HFFc6 (cell line): ENCODE measurements at places on chromosomes 13 and 19.

DNA sequence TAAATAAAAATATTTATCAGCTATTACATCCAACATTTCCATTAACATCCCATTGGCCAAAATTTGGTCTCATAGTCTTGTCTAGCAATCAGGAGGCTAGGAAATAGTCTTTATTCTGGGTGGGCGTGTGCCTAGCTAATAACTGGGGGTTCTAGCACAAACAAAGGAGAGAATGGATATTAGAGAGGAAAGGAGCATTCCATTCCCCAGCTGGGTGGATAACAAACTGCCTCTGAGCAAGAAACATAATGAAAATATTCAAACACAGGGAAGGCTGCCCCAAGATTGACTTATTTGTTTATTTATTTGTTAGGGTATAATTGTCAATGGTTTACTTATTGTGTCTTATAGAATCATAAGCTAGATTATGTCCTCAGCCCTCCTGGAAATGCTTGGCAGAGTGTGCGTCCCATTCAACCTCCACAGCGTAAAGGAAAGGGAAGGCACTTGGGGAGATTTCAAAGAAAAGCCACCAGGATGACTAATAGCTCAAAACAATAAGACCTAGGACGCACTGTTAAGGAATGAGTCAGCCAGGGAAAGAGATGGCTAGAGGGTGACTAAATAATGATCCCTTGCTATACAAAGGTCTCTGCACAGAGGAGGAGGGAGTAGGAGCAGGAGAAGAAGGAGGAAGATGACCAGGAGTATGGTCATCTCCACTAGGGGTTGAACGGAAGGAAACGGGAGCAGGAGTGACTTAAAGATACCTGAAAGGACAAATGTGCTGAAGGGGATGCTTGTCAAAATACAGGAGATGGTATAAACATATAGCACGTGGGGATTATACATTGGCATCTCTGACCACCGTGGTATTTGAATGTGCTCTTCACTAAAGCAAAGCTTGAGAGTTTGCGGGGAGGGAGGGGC lies 23.5 kb upstream of the USP12 start:
- H3K4me3 ChIP-seq = peak overlapping the region; percentile 68
- H3K36me3 ChIP-seq = peaks cover 8% of the 10 kb centered on the region; the same call in 1 of the 2 replicates
- peak; percentile 92 for DNase-seq
- H3K27ac ChIP-seq = peak overlapping the region; percentile 73
- H3K27me3 ChIP-seq = no peaks in the 10 kb centered on the region; the same call in 1 of the 2 replicates

DNA sequence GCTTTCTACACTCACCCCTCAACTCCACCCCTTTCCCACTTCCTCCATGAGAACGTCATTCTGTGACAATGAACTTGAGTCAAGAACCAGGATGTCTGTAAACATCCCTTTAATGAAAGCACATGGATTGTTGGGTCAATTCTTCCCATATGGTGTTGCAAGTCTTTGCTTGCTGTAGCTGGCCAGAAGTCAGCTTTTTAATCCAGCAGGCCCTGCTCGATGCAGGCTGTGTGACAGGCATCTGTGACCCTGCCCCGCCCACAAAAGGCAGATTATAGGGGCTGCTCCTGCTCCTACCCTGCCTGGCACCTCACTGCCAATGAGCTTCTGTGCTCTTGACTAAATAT lies 78.0 kb downstream of the STARD13 start:
- H3K36me3 ChIP-seq = peaks cover 50% of the 10 kb centered on the region
- peak; percentile 75 for DNase-seq
- H3K27me3 ChIP-seq = no peaks in the 10 kb centered on the region; the same call in none of the 2 replicates

- H3K27ac ChIP-seq = no peak overlapping the region
- no peak overlapping the region for H3K4me3 ChIP-seq
- H3K4me1 ChIP-seq = no peaks in the 10 kb centered on the region
- peaks cover 30% of the 10 kb centered on the region for H3K27me3 ChIP-seq
These were observed 8.3 kb downstream of the PLPPR3 start for GRCh38 chr19:813219-814151.

DNA sequence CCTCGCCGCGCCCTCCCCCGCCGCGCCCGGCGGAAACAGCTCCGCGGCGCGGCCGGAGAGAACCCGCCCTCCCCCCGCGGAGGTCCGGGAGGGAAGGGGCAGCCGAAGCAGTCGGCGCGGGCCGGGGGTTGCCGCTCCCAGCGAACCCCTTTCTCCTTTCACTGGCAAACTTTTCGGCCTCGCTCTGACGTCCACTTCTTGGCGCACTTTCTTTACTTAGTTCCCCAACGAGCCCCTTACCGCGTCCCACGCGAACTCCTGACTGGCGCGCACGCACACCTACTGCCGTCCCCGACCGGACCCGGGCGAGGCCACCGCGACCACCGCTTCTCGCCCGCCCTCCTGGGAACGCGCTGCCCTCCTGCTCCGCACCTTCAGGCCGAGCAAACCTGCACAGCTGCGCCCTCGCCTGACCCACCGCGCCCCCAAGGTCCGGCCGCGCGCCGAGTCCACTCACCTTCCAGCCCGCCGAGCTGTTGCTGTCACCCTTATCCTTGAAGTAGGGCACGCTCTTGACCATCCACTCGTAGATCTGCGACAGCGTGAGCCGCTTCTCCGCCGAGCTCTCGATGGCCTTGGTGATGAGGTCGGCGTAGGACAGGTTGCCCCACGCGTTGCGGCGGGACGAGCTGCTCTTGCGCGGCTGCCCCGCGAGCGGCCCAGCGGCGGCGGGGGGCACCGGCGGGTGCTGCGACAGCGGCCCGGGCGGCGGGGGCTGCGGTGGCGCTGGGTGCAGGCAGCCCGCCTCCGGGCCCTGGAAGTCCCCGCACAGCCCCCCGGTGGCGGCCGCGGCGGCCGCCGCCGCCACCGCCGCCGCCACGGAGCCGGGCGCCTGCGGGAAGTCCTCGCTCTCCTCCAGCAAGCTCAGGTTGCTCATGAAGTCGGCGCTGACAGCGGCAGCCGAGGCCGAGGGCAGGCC lies 1.1 kb downstream of the FOXO1 start:
- H3K4me3 ChIP-seq = peak overlapping the region; percentile 83
- no peak overlapping the region for H3K27ac ChIP-seq
- H3K27me3 ChIP-seq = peaks cover 12% of the 10 kb centered on the region
- no peaks in the 10 kb centered on the region for H3K4me1 ChIP-seq

DNA sequence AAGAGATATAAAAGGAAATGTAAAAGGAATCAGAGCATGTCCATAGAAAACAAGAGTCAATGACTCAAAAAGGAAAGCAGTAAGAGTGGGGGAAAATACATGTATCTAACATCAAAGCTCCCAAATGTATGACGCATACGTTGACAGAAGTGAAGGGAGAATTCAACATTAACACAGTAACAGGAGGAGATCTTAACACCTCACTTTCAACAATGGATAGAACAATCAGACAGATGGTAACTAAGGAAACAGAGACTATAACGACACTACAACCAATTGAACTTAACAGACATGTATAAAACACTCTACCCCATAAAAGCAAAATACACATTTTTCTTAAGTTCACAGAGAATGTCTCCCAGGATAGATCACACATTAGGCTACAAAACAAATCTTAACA lies 774.8 kb upstream of the ARGLU1 start:
- no peak for DNase-seq
- H3K27ac ChIP-seq = no peak overlapping the region
- H3K4me1 ChIP-seq = no peaks in the 10 kb centered on the region
- H3K4me3 ChIP-seq = no peak overlapping the region
- H3K36me3 ChIP-seq = no peaks in the 10 kb centered on the region; the same call in 1 of the 2 replicates

DNA sequence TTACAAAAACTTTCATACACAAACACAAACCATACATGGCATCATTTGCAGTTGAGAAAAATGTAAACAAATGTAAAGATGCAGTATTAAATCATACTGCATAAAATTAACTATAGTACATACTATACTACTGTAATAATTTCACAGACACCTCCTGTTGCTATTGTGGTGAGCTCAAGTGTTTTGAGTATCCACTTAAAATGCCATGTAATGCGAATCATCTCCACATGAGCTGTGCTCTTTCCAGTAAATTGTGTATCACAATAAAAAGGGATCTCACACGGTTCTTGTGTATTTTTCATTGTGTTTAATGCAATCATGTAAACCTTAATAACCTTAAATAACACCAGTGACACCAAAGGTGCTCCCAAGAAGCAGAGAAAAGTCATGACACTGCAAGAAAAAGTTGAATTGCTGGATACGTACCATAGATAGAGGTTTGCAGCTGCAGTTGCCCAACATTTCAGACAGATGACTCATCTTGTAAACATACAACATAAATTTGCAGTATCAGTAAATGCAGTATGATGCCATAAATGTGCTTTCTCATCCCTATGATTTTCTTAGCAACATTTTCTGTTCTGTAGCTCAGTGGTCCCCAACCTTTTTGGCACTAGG lies 166.6 kb downstream of the RAP2A start:
- no peaks in the 10 kb centered on the region for H3K36me3 ChIP-seq
- DNase-seq = peak; percentile 18
- H3K4me1 ChIP-seq = peaks cover 4% of the 10 kb centered on the region; the same call in 1 of the 2 replicates
- no peaks in the 10 kb centered on the region for H3K27me3 ChIP-seq
- no peak overlapping the region for H3K4me3 ChIP-seq

DNA sequence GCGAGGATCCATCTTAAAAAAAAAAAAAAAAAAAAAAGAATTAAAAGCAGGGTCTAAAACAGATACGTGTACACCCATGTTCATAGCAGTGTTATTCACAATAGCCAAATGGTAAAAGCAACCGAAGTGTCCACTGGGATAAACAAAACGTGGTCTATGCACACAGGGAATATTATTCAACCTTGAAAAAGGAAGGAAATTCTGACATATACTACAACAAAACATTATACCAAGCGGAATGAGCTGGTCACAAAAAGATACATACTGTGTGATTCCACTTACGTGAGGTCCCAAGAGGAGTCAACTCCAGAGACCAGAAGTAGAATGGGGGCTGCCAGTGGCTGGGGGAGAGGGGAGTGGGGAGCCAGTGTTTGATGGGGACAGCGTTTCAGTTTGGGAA lies 14.7 kb upstream of the ADPRHL1 start:
- no peak overlapping the region for H3K4me3 ChIP-seq
- no peak for DNase-seq
- H3K27me3 ChIP-seq = no peaks in the 10 kb centered on the region
- H3K4me1 ChIP-seq = no peaks in the 10 kb centered on the region
- H3K36me3 ChIP-seq = peaks cover 12% of the 10 kb centered on the region

DNA sequence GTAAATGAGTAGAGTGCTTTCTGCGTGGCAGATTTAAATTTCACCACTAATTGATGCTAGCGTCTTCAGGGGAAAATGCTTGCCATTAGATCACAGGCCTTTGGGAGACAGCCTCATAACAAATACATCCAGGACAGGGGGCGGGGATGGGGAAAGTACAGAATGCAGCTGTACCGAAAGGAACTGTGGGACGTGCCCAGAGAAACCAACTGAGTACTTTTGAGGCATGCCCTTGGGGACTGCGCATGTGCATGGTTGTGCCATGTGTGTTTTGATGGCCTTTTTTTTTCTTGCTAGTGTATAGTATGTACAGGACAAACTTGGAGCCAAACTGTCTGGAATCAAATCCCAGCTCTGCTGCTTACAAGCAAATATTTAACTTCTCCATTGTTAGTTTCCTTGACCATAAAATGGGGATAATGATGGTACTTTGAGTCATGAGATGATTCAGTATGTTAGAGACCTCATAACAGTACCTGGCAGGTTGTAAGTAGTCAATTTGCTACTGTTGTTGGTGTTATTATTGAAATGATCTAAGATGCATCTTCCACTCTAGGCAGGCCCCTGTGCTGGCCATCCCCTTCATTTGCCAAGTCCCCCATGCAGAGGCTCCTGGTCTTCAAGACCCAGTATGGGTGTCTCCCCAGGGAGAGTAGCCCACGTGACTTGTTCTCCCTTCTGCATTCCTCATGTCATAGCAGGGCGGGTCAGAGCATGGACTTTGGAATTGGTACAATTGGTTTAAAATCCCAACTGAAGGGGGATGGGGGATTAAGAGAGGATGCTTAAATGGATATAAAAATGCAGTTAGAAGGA lies 68.3 kb upstream of the NPAS1 start:
- peaks cover 46% of the 10 kb centered on the region for H3K36me3 ChIP-seq
- DNase-seq = peak; percentile 87
- peak overlapping the region; percentile 83 for H3K27ac ChIP-seq
- H3K4me1 ChIP-seq = peaks cover 68% of the 10 kb centered on the region
- H3K4me3 ChIP-seq = peak overlapping the region; percentile 67

DNA sequence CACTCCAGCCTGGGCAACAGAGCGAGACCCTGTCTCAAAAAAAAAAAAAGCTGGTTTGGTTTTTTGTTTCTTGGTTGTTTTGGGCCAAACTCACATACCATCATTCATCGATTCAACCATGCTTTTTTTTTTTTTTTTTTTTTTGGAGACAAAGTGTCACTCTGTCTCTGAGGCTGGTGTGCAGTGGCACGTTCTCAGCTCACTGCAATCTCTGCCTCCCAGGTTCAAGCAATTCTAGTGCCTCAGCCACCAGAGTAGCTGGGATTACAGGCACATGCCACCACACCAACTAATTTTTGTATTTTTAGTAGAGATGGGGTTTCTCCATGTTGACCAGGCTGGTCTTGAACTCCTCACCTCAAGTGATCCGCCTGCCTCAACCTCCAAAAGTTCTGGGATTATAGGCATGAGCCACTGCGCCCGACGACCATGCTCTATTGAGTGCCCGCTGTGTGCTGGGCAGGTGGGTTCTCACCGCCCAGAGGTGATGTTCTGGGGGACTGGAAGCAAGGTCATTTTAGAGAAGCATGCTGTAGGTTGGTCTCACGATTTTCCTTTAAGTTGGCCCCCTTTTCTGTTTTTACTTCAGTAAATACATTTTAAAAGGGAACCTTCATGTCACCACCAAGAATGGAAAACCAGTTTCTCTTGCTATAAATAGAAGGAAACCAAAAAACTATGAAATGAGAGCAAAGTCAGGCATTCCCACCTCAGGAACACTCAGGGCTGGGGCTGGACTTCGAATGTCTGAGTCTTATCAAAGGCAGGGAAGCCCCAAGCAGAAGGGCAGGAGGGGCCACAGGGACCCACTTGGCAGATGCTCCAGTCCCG lies 8.3 kb upstream of the JUND start:
- DNase-seq = no peak
- H3K36me3 ChIP-seq = no peaks in the 10 kb centered on the region; the same call in 1 of the 2 replicates
- H3K4me3 ChIP-seq = no peak overlapping the region

GRCh38 chr13:66965181-66965580 lies 265.0 kb downstream of the PCDH9 start:
- no peaks in the 10 kb centered on the region for H3K36me3 ChIP-seq
- no peaks in the 10 kb centered on the region for H3K27me3 ChIP-seq

- peak; percentile 55 for DNase-seq
- H3K27me3 ChIP-seq = peaks cover 20% of the 10 kb centered on the region
- H3K27ac ChIP-seq = peak overlapping the region; percentile 35; the same call in 1 of the 2 replicates
These were observed 51.3 kb downstream of the CELF5 start for GRCh38 chr19:3275583-3276340.
